Chondrocyte (in vitro differentiated cells): ENCODE measurements at places on chromosomes 7 and 10. TPM values are rescaled to one million over a fixed set of nuclear protein-coding genes. Genes with fewer than 3 reads are reported as not detected.

DOCK4 gene
- 43.0 to 102 TPM (median 48.8 TPM) in 3 replicates for total RNA-seq

- no peaks in the 10 kb centered on the region for H3K27me3 ChIP-seq
- H3K4me1 ChIP-seq, result peaks cover 3% of the 10 kb centered on the region
- H3K36me3 ChIP-seq, result peaks cover 3% of the 10 kb centered on the region
These were observed 40.7 kb downstream of the ATE1 start for GRCh38 chr10:121886997-121887622.

NODAL gene
- total RNA-seq, result 0.49 TPM in 1 of 3 replicates, not detected in the others

TMEM130 gene
- 19.3 to 19.7 TPM (median 19.3 TPM) in 3 replicates for total RNA-seq

DNA sequence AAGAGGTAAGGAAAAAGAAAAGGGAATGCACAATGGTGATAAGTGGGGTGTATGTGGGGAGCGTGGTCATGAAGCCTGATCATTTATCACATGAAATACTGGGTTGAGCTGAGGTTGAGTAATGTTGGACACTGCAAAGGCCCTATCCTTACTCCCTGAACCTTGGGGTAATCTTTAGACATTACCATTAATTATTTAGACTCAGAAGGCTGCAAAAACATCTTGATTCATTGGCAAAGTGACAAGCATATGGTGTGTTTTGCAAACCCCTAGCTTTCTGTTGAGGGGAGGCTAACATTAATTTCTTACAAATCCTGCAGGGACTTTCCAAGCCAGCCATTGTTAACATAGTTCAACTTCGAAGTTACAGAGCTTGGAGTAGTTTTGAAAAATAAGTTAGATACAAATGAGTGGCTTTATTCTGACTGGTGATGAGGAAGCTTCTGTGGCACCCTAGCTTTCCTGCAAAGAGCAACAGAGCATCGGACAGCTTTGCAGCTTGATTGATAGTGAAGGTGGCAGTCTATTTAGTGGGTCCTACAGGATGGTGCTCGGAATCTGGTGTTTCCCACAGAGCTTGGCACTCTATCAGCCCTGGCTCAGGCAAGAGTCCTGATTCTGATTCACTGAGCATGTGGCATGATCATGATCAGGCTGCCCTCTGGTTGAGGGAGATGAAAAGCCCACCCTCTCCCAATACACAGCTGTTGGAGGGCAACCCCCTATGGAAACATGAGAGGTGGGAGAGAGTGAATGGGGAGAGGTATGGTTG is 153.7 kb upstream of the NPVF start:
- no peak overlapping the region for H3K4me3 ChIP-seq
- peaks cover 9% of the 10 kb centered on the region for H3K4me1 ChIP-seq
- no peak for DNase-seq
- no peaks in the 10 kb centered on the region for H3K36me3 ChIP-seq
- H3K27ac ChIP-seq, result no peak overlapping the region

GRCh38 chr10:103147645-103148044 is 45.4 kb downstream of the NT5C2 start:
- no peak overlapping the region for H3K4me3 ChIP-seq
- H3K27me3 ChIP-seq, result no peaks in the 10 kb centered on the region
- peaks cover 52% of the 10 kb centered on the region for H3K4me1 ChIP-seq
- H3K27ac ChIP-seq, result no peak overlapping the region
- H3K36me3 ChIP-seq, result peaks cover 9% of the 10 kb centered on the region
- no peak for DNase-seq

- no peaks in the 10 kb centered on the region for H3K27me3 ChIP-seq
- H3K27ac ChIP-seq, result peak overlapping the region; percentile 8
- DNase-seq, result peak; percentile 72
- no peaks in the 10 kb centered on the region for H3K36me3 ChIP-seq
These were observed 406.4 kb downstream of the SEMA3D start for GRCh38 chr7:84780158-84781124.

HOXA6 gene
- not detected in 3 replicates for total RNA-seq

DNA sequence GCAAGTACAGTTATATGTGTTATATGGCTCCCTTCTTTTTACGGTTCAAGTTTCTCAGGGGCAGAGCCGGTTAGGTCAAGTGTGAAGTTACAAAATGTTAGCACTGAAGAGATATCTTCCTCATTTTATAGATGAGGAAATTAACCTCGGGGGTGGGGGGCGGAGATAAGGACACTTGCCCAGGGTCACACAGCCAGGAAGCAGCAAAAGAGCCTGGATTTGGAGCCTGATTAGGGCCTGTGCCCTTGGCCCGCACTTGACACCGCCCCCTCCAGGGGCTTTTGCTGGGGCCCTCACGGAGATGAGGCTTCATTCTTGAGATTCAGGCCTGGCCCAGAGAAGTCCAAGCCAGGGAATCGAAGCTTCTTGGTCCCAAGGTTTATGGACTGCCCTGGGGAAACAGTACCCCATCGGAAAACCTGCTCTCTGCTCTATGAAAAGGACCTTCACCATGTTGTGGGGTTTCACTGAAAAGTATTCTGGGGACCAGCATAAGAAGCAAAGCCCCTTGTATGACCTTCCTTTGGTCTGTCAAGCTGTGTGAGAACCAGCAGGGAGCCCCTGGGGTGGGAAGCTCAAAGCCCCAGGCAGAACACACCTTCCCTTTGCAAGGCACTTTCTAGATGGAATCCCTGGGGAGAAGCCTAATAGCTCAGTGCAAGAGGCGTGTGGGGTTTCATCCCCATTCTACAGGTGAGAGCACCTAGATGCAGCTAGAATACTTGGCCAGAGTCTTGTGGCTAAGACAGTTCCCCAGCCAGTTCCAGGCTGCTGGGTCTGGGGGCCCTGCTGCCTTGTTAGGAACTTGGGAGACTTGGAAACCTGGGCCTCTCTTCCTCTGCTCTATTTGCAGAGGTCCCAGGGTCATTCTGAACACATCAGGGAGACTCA is 21.9 kb downstream of the UNC5B start:
- peaks cover 75% of the 10 kb centered on the region for H3K4me1 ChIP-seq
- DNase-seq, result no peak
- no peaks in the 10 kb centered on the region for H3K27me3 ChIP-seq
- H3K27ac ChIP-seq, result peak overlapping the region; percentile 94

GRCh38 chr7:20301311-20301939 is 29.3 kb upstream of the ITGB8 start:
- peak overlapping the region; percentile 86 for H3K27ac ChIP-seq
- peaks cover 37% of the 10 kb centered on the region for H3K4me1 ChIP-seq
- DNase-seq, result no peak
- H3K27me3 ChIP-seq, result no peaks in the 10 kb centered on the region
- H3K36me3 ChIP-seq, result no peaks in the 10 kb centered on the region

DNA sequence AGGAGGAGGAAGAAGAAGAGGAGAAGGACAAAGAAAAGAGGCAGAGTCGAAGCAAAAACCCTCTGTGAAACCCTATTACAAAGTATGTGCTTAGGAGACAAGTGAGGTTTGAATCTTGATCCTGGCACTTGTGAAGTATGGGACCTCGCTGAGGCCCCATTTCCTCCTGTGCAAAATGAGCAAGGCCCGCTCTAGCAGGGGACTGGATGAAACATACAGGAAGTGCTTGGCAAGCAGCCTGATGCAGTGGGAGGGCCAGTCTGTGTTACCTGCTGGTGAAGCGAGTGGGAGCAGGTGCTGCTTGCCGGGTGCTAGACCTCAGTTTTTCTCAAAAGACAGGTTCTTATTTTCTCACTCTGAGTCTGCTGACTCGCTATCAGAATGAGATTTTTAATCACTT is 150.4 kb downstream of the JCAD start:
- no peak overlapping the region for H3K4me3 ChIP-seq
- peaks cover 5% of the 10 kb centered on the region for H3K4me1 ChIP-seq
- no peaks in the 10 kb centered on the region for H3K27me3 ChIP-seq
- H3K27ac ChIP-seq, result no peak overlapping the region
- no peaks in the 10 kb centered on the region for H3K36me3 ChIP-seq

GRCh38 chr7:28773423-28774145 is 184.5 kb downstream of the TRIL start:
- H3K36me3 ChIP-seq, result no peaks in the 10 kb centered on the region
- peaks cover 18% of the 10 kb centered on the region for H3K4me1 ChIP-seq
- DNase-seq, result no peak
- H3K27me3 ChIP-seq, result no peaks in the 10 kb centered on the region
- H3K27ac ChIP-seq, result no peak overlapping the region

DNA sequence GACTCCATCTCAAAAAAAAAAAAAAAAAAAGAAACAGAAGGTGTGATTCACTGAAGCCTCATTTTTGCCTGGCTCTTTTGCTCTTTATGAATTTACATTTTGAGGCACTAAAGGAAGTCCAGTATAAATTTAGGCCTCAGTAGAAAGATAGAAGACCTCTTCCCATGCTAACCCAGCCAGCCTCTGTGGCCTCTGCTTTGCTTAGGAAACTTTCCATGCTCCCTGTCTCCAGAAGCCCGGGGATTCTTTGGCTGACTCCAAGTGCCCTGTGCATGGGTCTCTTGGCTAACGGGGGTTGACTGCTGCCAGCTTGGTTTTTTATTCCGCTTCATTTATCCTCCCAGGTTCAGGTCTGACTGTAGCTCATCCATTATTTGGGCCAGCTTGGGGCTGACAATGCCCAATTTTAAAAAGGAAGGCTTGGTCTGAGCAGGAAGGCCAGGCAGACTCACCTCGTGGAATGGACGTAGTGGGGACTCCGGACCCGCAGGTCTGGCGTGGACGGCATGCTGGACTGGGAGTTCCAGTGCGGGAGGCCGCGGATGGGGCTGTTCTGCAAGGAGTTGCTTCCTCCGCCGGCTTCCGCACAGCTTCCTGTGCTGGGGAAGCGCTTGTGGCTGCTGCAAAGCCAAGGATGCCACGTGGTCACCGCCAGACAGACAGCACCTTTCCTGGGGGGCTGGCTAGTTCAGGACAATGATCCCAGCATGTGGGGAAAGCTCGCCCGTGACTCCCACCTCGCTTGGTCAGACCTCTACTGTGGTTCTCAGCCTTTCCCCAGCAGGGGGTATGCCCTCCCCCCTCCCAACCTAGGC is 72.3 kb downstream of the PRPF18 start:
- H3K36me3 ChIP-seq, result peaks cover 32% of the 10 kb centered on the region
- H3K27ac ChIP-seq, result no peak overlapping the region
- H3K4me1 ChIP-seq, result peaks cover 12% of the 10 kb centered on the region
- H3K27me3 ChIP-seq, result no peaks in the 10 kb centered on the region
- DNase-seq, result no peak

GRCh38 chr7:143256932-143257331 is 6.3 kb upstream of the GSTK1 start:
- peaks cover 11% of the 10 kb centered on the region for H3K36me3 ChIP-seq
- H3K4me3 ChIP-seq, result no peak overlapping the region
- no peaks in the 10 kb centered on the region for H3K27me3 ChIP-seq
- no peaks in the 10 kb centered on the region for H3K4me1 ChIP-seq
- H3K27ac ChIP-seq, result no peak overlapping the region

FLNC gene
- total RNA-seq, result 72.3 to 119 TPM (median 118 TPM) in 3 replicates

DNA sequence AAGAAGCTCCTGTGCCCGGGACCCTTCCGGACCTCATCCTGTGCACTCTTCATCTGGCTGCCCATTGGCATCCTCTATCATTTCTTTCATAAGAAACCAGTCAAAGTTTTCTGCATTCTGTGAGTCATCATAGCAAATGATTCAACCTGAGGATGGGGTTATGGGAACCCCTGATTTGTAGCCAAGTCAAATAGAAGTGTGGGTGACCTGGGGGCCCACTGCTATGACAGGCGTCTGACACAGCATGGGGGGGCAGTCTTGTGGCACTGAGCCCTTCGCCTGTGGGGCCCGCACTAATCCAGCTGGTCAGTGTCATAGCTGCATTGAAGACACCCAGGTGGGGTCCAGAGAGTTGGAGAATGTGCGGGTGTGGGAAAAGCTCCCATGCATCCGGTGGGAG is 230.4 kb downstream of the USP6NL start:
- no peak for DNase-seq
- no peaks in the 10 kb centered on the region for H3K4me1 ChIP-seq
- H3K27me3 ChIP-seq, result no peaks in the 10 kb centered on the region
- no peak overlapping the region for H3K27ac ChIP-seq
- H3K4me3 ChIP-seq, result no peak overlapping the region

DNA sequence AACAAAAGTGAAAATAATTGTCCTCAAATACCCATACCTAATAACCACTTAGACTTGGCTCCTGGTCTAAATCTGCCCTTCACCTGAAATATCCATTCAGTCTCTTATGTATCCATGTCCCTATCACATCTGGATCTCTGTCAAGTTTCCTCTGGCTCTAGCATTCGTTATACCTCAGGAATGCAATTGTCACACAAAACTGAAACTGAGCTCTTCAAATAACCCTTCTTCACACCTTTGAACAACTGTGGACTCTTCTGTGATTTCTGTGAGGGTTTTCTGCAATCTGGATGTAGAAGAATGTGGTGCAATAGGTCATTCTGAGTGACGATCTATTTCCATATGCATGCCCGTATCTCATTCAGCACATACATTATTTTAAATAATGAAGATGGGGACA is 53.5 kb upstream of the FGL2 start:
- H3K27ac ChIP-seq, result no peak overlapping the region
- peaks cover 19% of the 10 kb centered on the region for H3K4me1 ChIP-seq
- no peaks in the 10 kb centered on the region for H3K27me3 ChIP-seq
- DNase-seq, result no peak
- H3K36me3 ChIP-seq, result no peaks in the 10 kb centered on the region

GRCh38 chr7:2665359-2665791 is 22.6 kb upstream of the AMZ1 start:
- peaks cover 5% of the 10 kb centered on the region for H3K36me3 ChIP-seq
- peaks cover 5% of the 10 kb centered on the region for H3K27me3 ChIP-seq
- no peak for DNase-seq
- peaks cover 19% of the 10 kb centered on the region for H3K4me1 ChIP-seq
- H3K27ac ChIP-seq, result no peak overlapping the region

TOMM7 gene
- total RNA-seq, result 213 to 269 TPM (median 240 TPM) in 3 replicates

DNA sequence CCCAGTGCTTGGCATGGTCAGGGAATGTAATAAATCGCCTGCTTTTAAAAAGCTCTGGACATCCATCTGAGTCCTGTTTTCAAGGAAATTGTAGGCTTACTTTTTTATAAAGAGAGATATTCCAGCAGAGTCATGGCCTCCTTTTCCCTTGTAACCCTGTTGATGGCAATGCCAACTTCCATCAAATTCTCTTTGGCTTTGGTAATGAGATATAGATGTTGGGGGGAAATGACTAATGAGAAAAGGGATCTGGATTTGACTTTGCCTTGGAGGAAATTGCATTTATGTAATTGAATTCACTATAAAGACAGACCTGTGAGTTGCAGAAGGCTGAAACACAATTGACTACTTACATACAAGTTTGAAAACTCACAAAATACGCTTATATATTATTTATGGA is 347.5 kb downstream of the GPR158 start:
- no peaks in the 10 kb centered on the region for H3K27me3 ChIP-seq
- no peak overlapping the region for H3K4me3 ChIP-seq
- H3K4me1 ChIP-seq, result no peaks in the 10 kb centered on the region
- H3K27ac ChIP-seq, result no peak overlapping the region
- no peak for DNase-seq

DNA sequence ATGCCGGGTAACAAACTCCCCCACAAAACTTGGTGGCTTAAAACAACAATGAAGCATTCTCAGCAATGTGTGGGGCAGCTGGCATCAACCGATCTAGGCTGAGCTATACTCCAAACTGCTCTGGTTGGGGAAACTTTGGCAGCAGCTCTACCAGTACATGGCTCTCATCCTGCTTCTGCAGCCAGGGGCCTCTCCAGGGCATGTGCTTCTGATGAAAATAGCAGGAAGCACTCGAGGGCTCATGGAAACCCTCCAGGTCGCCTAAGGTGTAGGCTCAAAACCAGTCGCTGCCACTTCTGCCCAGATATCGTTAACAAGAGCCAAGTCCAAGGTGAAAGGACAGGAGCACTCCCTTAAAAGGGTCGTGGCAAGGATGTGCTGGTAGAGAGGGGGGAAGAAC is 134.1 kb downstream of the TEX36 start:
- peaks cover 3% of the 10 kb centered on the region for H3K36me3 ChIP-seq
- peaks cover 8% of the 10 kb centered on the region for H3K4me1 ChIP-seq
- no peak for DNase-seq
- H3K4me3 ChIP-seq, result no peak overlapping the region
- no peak overlapping the region for H3K27ac ChIP-seq
- peaks cover 30% of the 10 kb centered on the region for H3K27me3 ChIP-seq
